ENCODE measurements at places on chromosomes 7 and 10.

- DNase-seq, result no peak
These were observed 7.7 kb downstream of the ASB10 start for GRCh38 chr7:151179287-151179860.

- DNase-seq, result no peak
These were observed 134.3 kb downstream of the GRK5 start for GRCh38 chr10:119341459-119342301.

DNA sequence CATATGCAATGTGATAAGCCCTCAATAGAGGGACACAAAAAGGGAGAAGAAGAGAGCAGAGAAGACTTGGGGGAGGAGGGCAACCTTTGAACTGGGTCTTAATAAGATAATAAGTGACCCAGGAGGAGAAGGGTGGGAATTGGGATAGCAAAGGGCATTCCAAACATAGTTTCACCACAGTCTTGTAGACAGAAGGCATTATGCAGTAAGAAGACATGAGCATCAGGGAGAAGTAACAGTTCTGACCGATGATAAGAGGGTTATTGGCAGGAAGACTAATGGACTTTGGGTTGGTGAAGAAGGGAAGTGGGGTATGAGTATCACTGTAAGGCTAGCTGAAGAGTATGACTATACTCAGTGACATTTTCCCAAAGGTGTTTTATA, 63.6 kb downstream of the TES start:
- no peak for DNase-seq

DNA sequence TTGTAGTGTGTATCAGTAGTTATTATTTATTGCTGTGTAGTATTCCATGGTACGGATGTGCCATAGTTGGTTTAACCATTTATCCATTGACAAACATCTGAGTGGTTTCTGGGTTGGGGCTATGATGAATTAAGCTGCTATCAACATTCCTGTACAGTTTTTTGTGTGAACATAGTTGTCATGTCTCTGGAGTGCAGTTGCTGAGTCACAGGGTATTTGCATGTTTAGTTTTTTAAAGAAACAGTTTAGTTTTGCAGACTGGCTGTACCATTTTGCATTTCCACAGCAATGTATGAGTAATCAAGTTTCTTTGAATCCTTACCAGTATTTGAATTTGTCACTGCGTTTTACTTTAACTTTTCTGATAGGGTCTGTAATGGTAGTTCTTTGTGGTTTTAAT, 516.7 kb upstream of the CELF2 start:
- DNase-seq, result no peak

GRCh38 chr10:56844978-56845529, 484.0 kb upstream of the ZWINT start:
- DNase-seq, result no peak

- no peak for DNase-seq
These were observed 11.3 kb upstream of the DPYSL4 start for GRCh38 chr10:132175408-132175807.

DNA sequence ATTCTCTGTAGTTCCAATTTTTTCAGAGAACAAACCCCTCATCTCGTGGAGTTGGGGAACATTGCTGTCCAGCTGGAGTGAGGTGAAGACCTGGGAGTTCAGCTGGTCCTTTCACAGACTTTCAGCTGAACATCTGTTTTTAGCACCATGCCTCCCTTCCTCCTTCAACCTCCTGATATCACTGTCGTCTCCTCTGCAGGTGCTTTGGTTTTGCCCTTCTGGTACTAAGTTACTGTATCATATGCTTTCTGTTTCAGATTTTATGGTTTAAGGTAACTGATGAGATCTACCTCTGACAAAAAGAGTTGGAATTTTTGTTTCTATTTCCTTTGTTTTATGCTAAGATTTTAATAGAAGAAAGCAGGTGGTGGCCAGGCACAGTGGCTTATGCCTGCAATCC, 102.9 kb downstream of the ZNF438 start:
- DNase-seq, result no peak

GRCh38 chr7:147245274-147245673, 1128.7 kb downstream of the CNTNAP2 start:
- peak; percentile 70 for DNase-seq

- no peak for DNase-seq
These were observed 236.8 kb downstream of the RNLS start for GRCh38 chr10:88346144-88346977.

DNA sequence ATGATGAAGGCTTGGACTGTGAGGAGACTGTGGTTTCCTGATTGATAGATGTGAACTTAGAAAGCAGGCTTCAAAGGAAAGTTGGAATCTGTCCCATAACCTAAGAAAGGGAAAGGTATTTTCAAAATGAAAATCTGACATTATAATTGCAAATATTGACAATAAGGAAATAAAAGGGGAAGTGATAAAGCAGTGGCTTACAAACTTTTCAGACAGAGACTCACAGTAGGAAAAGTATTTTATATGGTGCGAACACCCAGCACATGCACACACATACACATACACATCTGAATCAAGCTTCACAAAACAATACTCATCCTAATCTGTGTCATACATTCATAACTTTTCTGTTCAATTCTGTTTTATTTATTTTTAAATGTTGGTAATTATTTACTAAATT, 4.8 kb downstream of the PON1 start:
- DNase-seq, result no peak

- no peak for DNase-seq
These were observed 108.3 kb upstream of the DPP6 start for GRCh38 chr7:153943861-153944260.

DNA sequence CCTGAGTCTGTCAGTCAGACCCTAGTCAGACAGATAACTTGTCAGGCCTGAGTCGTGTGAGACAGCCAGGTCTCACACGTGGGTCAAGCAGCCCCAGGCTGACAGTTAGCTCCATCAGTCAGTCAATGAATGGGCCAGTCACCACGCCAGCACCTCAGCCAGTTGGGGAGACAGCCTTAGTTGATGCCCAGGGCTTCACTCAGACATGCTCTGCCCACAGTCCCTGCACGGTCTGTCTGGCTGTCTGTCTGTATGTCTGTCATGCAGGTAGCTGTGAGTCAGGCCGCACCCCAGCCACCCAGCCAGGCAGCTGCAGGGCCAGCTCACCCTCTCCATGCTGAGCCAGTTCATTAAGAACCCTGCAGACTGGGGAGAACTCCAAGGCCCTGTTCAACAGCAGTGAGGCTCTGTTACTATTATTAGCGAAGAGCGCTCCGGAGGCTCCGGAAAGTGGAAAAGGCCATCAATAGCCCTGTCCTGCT, 141.1 kb upstream of the PCBD1 start:
- DNase-seq, result no peak

GRCh38 chr7:85014936-85015660, 171.8 kb downstream of the SEMA3D start:
- DNase-seq, result peak; percentile 46

GRCh38 chr10:122730238-122730637, 30.6 kb upstream of the C10orf120 start:
- no peak for DNase-seq

DNA sequence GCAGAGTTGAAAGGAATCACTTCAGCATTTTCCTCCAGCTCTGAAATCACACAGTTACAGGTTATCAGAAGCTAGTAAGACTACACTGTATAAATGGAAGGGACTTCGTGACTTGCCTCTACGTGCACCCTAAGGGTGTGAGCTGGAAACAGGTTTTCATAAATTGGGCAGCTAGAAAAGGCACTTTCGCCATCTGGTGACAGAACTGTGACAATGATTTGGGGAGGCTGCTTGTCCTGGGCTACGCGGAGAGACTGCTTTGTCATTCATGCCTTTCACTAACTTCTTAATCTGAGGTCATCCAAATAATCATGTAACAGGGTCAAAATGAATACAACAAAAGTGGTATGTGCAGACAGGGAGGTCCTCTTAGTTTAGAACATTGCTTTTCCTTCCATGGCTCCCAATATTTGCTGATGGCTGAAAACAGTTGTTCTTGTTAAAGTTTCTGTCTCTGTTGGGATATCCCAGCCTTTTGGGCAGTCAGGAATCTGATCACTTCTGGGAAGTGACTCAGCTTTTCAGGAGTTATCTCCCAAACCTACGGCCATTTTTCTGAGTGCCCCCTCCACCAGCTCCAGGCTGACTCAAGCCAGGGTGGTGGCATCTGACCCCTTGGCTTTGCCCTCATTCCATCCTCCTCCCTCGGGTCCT, 17.8 kb downstream of the VWC2 start:
- DNase-seq, result peak; percentile 51
